ENCODE measurements at places on chromosomes 5 and 9.

DNA sequence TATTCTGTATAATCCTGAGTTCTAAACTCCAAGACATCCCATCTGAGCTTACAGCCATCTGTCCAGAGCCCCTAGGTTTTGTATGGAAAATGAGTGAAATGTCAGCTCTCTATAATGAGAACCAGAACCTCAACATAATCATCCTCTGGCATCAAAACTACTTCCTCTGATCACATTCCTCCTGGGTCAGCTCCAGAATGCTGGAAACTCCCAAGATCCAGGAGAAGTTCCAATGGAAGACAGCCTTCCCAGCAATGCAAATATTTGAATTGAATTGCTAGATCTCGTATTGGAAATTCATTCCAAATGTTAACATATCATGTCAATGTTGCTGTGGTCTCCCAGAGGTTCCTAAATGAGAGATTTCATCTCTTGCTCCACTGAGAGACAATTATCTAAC lies 23.8 kb downstream of the C9 start:
- DNase-seq = no peak

DNA sequence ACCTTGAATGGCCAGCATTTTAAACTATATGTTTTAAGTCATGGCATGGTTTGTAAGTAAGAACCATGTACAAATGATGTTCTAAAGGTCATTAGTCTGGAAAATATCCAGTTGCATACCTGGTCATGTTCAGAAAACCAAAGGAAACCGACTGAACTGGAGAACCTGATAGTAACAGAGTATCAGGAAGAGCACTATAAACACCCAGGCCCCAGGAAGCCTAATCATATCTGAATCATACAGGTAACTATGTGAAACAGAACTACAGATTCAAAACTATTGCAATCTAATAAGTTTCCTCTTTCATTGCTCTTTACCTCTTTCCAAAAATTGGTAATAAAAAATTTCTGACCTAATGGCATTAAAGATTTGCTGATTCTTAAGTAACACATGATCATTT lies 500.3 kb downstream of the ARHGEF28 start:
- DNase-seq = no peak

GRCh38 chr5:163874431-163874830 lies 369.0 kb downstream of the MAT2B start:
- no peak for DNase-seq

GRCh38 chr5:20445326-20445860 lies 457.4 kb upstream of the CDH18 start:
- no peak for DNase-seq

DNA sequence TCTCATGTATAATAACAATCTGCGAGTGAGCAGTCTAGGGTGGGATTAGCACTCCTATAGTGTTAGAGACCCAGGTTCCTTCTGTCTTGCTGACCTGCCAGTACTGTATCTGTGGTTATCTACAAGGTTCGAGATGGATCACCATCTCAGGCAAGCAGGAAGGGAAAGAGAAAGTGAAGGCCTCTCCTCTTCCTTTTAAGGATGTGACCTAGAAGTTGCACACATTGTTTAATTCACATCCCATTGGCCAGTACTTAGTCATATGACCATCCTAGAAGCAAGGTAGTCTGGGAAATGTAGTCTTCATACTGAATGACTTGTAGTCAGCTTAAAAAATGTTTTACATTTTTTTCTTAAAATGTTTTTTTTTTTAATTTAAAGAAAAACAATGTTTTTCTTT lies 168.6 kb downstream of the CARTPT start:
- DNase-seq = no peak

DNA sequence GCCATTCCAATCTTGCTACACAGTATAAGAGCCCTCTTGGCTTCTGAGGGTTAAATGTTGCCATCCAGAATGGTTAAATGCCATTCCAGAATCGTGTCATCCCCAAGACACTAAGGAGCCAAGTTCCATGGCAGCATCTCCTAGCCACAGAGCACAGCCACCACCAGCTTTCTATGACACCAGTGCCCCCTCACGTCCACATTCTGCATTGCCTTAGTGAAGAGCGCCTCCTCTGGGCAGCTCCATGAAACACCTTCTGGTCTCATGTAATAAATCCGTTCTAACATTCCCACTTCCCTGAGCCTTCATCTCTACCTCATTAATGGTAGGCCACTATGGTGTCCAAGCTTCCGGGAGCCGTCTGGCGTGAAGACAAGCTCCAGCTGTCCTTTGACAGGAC lies 12.4 kb downstream of the CBY3 start:
- peak; percentile 82 for DNase-seq

DNA sequence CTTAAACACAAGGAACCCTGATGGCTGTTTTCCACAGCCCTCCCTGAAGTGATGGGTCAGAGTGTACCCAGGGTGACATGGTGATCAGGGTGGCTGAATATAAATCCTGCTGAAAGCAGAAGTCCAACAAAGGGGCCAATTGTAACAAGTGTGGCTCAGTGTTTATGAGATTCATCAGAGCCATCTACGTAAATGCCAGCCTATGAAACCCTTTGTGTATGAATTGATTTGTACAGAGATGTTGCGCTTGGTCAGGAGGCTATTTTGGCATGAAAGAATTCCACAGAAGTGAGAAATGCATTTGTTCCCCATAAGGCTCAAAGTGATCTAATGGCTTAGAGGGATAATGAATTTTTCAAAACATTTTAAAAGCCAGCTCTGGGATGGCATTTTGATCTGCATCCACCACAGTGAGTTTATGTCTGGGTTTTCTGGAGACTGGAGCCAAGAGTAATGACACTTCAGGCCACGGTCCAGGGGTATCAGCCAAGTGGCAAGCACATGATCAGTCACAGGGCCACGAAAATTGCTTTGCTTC lies 12.4 kb downstream of the PRUNE2 start:
- DNase-seq = no peak

DNA sequence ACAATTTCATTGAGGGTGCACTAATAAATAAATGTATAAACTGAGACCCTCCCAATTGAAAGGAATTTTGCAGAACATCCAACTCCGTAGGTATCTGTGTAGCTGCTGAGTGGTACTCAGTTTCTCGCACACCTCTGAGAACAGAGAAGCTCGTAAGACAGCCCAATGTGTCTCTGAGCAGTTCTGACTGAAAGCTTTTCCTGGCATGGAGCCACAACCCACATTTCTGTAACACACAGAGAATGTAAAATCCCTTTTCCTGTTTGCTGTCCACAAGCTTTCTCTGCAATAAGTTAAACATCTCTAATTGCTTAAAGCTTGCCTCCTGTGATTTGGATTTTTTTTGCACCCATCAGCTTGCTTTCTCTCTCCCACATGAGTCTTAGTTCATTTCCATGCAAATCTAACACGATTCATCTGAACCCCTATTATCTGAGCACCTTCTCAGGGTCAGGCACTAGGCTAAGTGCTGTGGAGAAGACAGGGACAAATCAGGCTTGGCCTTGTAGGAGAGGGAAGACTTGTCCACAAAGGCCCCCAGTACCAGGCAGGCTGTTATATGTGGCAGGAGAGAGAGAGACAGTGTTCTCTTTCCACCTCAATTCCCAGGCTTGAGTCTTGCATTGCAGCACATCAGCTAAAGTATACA lies 44.2 kb upstream of the COL15A1 start:
- no peak for DNase-seq

DNA sequence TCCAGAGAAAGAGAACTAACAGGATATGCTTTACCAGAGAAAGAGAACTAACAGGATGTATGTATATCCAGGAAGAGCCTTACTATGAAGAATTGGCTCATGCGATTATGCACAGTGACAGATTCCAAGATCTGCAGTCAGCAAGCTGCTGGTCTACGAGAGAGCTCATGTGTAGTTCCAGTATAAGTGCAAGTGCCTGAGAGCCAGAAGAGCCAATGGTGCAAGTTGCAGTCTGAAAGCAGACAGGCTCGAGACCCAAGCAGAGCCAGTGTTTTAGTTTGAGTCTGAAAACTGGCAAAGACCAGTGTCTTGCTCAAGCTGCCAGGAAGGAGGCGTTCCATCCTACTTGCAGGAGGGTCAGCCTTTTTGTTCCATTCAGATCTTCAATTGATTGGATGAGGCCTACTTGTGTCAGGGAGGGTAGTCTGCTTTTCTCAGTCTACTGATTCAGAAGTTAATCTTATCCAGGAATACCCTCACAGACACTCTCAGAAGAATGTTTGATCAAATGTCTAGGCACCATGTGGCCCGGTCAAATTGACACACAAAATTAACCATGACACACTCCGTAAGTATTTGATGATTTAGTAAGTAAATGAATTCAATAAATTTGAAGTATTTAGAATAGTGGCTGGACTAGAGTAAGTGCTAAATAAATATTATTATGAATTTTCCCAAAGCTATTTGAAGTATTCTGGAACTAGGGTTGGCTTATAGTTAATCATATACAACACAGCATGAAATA lies 372.1 kb upstream of the SGCD start:
- no peak for DNase-seq

- no peak for DNase-seq
Observed at GRCh38 chr9:34653151-34654072, 1.4 kb downstream of the IL11RA start.

- DNase-seq = no peak
Observed at GRCh38 chr9:126604059-126605055, 9.4 kb upstream of the LMX1B start.

GRCh38 chr5:169788168-169788567 lies 151.1 kb downstream of the DOCK2 start:
- no peak for DNase-seq

DNA sequence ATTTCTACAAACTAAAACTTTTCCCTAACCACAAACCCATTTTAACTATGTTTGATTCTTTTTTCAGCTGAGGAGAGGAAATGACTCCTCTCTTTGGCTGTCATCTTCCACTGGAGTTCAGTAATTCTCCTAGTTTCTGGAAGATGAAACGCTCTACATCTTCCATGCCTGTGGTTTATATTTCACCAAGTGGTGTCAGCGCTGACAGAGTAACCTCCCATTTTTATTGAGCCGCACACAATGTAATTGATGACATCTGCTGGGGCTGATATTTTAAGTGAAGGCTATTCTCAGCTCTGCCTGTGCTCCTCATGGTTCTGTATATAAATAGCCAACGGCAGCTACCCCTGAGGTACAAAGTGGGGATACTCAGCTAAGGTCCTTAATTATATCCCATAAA lies 234.6 kb downstream of the SPOCK1 start:
- DNase-seq = no peak

- no peak for DNase-seq
Observed at GRCh38 chr5:21817668-21818369, 1035.3 kb downstream of the CDH12 start.

GRCh38 chr5:6899221-6899620 lies 186.0 kb downstream of the TENT4A start:
- DNase-seq = no peak

- peak; percentile 76 for DNase-seq
Observed at GRCh38 chr9:98168941-98169488, 23.4 kb downstream of the CORO2A start.

- no peak for DNase-seq
Observed at GRCh38 chr5:9555961-9556360, 10.1 kb upstream of the SEMA5A start.
